BE2C (cell line): ENCODE measurements at places on chromosomes 7 and 10.
A peak's percentile ranks its signal among the peaks of the same experiment; 100 is the strongest.

GRCh38 chr10:31121757-31122577 is 90.3 kb upstream of the ZNF438 start:
- no peak for DNase-seq

DNA sequence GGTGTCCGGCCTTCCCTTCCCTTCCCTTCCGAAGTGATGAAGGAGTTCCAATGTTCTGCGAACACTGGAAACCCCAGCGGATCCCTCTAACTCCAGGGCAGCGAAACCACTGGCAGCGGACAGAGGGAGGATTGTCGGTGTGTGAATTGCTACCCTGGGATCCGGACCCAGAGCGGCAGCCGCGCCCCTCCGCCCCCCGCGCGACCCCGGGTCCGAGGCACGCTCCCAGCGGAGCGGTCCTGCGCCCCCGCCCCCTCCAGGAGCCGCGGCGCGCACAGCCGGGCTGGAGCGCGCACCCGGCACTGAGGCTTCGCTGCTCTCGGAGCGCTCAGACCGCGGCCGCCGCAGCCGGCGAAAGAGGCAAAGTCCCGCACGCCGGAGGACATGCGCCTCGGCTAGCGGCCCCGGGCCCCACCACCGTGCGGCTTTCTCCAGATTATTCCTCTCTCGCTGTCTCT is at the start of gene PTPRZ1:
TSS of gene PTPRZ1 (plus strand) at position 331 of the 458 bp plus-strand sequence. CDS start 339 bp downstream, outside the sequence.
- DNase-seq = peak; percentile 25

DNA sequence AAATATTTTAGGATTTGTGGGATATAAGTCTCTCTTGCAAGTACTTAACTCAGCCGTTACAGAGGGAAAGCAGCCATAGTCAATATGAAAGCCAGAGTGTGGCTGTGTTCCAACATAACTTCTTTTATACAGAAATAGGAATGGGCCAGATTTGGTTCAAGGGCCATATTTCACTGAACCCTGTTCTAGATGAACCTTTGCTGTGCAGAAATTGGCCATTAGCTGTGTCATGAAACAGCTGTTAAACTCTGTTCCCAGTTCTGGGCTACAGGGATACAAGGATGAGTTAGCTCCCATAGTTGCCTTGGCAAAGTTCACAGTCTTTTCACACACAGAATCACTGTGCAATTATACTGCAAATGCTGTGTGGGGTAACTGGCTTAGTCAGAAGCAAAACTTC is 213.9 kb upstream of the LRRN3 start:
- no peak for DNase-seq

- DNase-seq = no peak
Measured at GRCh38 chr10:123942114-123942861, 50.7 kb upstream of the CPXM2 start.

DNA sequence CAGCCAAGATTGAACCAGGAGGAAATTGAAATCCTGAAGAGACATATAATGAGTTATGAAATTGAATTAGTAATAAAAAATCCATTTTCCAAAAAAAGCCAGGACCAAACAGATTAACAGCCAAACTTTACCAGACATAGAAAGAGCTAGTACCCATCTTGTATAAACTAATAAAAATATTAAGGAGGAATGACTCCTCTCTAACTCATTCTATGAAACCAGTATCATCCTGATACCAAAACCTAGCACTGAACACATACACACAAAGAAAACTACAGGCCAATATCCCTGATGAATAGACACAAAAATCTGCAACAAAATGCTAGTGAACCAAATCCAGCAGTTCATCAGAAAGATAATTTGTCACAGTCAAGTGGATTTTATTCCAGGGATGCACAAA is 140.6 kb downstream of the PCDH15 start:
- DNase-seq = no peak

- DNase-seq = no peak
Measured at GRCh38 chr10:16835228-16835627, 18.0 kb upstream of the RSU1 start.
